Kidney (tissue), 22 donors: ENCODE measurements at places on chromosomes 5 and 9. TPM values are rescaled to one million over a fixed set of nuclear protein-coding genes. Genes with fewer than 3 reads are reported as not detected.

DNA sequence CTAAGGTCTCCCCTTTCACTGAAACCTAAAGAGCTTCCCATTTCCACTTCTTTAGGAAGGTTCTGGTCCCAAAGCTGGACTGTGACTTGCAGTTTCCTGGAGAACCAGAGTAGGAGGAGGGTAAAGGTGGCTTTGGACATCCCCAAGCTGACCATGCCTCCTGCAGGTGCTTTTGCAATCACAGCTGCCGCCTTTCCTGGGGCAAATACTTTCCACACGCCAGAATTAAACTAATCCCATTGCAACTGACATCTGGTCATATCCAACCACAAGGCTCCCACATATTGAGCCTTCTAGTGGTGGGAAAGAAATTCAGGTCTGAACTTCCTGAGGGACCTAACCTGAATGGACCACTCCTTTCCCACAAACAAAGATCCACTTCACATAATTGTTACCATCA is 92.7 kb downstream of the NRG2 start:
- no peak for DNase-seq

DNA sequence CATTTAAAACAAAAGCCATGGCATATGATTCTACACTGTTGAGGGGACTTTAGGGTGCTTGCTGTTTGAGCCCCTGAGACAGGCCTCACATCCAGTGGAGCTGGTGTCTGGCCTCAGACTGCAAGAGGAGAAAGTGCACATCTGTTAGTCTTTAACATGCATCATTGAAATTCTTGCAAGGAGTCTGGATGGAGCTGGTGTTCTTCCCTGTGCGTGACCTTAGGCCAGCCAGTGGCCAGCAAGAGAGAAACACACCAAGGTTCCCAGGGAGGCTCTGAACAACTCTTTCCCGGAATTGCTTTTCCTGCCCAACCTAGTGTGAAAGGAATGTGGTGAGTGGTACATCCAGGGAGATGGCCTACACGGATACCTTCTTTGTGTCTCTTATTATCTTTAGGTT is 282.8 kb upstream of the TNC start:
- DNase-seq = peak; percentile 38

DNA sequence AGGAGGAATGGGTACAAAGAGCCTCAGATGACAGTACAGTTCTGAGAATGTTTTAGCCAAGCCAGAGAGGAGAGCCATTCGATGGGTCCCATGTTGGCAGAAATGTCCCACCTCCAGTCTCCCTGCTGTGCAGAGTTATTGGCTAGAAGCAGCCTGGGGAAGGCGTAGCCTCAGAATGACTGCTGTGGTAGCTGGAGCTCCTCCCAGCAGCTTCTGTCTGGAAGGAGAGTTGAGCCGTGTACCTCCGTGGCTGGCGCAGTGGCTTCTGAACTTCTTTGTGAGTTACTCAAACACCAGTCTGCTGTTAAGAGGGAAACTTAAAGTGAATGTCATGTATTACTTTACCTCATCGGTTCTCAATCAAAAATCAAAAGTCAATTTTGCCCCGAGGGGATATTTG is 193.3 kb upstream of the SNX2 start:
- no peak for DNase-seq

DNA sequence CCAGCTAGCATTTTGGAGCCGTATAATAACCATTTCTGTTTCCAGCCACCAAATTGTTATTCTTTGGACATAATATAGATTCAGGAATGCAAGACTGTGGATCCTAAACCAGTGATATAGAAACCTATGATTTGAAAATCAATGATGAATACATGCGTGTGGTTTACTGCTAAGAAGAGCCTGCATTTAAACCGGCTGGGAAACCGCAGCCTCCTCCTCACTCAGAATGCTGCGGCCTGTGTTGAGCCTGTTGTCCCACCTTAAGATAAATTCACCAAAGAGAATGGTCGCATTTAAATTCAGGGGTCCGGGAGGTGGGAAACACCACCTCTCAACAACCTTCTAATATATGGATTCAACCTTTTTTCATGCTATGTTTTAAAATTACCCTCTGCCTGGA is 148.0 kb downstream of the MEF2C start:
- no peak for DNase-seq

- peak; percentile 44 for DNase-seq
Measured at GRCh38 chr9:137982200-137982599, 104.6 kb downstream of the CACNA1B start.

DNA sequence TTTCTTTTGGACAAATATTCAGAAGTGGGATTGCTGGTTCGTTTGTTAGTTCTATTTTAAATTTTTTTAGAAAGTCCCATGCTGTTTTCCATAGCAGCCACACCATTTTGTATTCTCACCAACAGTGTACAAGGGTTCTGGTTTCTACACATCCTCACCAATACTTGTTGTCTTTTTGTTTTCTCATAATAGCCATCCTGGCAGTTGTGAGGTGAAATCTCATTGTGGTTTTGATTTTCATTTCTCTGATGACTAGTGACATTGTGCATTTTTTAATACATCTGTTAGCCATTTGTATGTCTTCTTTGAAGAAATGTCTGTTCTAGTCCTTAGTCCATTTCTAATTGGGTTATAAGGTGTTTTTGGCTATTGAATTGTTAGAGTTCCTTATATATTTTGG is 214.3 kb downstream of the ARRDC3 start:
- DNase-seq = no peak

DNA sequence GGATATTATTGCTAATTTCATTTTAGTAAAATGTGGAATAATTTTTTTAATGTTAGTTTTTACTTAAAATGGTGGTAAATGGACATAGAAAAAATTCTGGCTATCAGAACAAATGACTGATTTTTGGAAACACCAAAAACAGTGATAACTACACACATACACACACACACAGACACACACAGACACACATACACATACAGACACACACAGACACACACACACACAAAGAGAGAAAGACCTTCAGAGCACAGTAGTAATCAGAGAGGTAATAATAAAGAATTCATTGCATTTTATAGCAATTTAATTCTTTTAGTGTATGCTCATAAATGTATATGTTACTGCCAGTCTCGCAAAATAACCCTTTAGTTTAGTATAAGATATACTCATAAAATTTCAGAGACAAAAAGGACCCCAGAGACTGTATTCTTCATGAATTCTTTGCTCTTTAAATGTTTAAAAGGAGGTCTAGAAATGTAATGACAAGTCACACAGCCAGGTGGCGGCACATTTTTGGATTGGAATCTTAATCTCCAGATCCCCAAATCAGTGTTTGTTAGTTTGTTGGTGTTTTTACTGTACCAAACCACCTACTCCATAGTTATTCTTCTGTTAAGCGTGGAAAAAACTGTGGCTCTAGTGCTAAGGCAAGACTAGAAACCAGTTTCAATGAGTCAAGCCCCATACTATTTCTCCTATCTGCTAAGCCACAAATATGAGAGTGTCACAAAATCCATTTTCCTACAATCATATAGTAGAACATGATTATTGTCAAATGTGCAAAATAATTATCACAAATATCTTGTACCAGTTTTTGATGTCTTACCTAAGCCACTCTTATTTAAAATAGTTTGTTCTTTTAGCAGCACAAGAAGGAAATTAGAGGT is 109.9 kb downstream of the EDIL3 start:
- DNase-seq = no peak

- DNase-seq = no peak
Measured at GRCh38 chr5:56492812-56493211, 259.7 kb upstream of the ANKRD55 start.

DNA sequence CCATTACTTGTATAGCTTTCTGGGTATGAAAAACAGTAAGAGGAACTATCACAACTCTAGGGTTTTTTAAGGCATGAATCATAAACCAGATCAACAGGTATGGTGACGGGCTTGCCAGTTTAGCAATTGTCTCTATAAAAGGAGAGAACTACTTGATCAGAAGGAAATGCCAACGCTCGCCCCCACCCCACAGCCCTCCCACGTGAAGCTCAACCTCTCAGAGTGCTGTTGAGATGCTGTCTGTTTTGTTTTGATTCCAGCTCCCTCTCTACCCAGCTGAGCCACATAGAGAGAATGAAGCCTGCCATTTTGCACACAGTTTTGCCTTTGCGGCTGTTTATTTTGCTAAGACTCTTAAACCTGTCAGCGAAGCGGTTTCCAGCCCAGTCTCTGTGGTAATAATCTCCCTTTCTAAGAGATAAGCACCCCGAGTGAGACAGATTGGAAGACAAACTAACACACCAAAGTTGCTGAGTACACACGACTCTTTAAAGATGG is 257.9 kb upstream of the ANKRD55 start:
- DNase-seq = no peak

DNA sequence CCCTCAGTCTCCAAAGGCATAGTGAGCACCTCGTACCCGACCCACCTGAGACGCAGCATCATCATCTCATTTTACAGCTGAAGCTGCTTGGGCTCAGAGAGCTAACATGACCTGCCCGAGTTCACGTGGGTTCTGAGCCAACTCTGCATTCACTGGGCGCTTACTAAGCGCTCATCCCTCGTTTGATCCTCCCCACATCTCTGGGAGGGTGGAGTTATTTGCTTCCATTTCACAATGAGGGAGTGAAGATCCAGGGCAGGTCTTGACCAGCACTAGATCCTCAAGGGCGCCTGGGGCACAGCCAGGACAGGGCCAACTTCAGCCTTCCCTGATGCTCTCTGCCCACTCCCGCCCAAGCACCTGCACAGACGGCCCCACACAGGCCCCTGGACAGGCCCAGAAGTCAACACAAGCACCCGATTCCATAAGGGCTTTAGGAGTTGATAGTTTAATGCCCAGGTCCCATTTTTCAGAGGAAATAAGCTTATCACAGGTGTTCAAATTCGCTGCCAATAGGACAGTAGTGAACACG is 80.8 kb downstream of the HRH2 start:
- DNase-seq = peak; percentile 36

- no peak for DNase-seq
Measured at GRCh38 chr5:102223542-102224477, 72.3 kb downstream of the SLCO4C1 start.

DNA sequence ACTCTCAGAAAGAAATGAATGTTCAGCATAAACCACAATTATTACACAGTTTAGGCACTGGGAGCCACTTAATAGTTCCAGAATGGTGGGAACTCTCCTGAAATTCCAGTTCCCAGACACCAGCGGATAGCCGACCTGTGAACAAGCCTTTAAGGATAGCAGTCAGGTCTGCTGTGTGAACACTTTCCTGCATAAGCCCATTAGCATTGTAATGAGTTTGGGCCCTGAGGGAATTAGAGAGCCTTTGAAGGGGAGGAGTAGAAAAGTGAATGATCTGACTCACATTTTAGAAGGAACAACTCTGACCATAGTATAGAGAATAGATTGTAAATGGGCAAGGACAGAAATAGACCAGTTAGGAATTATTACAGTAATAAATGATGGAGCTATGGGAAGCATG is 189.1 kb downstream of the ADGRV1 start:
- peak; percentile 20 for DNase-seq

GRCh38 chr9:114513055-114513958 is 8.0 kb upstream of the WHRN start:
- DNase-seq = no peak

DNA sequence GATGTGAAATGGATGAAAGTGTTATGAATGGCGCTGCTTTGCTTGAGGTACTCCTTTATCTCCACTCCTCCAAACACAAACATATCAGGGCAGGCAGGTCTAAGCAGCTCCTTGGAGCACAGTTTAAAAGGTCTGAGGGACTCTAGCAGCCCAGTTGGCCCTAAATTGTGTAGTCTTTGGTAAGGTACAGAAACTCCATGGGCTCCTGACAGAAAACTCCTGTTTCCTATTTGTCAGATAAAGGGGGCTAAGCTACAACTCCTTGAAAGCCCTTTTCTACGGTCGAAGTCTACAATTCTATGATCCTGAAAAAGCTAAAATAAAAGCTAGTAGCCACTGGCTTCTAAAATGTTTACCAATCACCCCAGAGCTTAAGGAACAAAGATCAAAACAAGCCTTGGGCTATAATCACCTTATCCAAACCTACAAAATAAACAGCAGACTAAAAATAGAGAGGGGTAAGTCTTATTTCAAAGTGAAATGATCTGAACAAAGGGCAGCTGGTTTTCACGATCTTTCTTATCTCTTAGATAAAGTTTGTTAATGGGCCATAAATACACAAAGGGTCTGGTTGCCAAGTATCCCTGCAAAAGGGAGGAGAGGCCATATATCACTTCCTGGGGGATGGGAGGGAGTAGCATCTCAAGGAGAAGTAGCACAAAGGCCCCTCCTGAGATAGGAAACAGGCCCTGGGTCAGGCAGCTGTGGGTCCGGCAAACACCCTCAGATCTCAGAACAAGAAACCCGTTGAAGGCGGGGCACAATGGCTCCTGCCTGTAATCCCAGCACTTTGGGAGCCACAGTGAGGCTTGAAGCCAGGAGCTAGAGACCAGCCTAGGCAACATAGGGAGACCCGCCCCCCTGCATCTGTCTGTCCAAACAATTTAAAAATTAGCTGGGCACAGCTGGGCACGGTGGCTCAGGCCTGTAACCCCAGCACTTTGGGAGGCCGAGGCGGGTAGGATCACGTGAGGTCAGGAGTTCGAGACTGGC is 28.3 kb upstream of the DENND4C start:
- DNase-seq = peak; percentile 78

DNA sequence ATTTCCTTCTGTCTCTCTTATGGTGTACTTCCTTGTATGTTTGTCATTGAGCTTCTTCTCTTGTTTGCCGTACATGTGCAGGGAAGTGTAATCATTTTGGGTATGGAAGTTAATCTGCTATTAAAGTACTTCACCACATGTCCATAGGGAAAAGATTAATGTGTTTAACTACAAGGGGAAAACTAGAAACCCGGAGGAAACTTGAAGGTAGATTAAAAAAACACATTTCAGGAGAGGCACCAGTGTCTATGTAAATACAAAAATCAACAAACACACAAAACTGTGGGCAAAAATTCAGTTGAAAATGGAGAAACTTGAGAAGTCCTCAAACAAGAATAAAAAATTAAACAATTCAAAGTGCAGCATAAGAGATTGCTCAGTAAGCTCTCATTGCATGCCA is 166.4 kb downstream of the PBX3 start:
- DNase-seq = no peak

DNA sequence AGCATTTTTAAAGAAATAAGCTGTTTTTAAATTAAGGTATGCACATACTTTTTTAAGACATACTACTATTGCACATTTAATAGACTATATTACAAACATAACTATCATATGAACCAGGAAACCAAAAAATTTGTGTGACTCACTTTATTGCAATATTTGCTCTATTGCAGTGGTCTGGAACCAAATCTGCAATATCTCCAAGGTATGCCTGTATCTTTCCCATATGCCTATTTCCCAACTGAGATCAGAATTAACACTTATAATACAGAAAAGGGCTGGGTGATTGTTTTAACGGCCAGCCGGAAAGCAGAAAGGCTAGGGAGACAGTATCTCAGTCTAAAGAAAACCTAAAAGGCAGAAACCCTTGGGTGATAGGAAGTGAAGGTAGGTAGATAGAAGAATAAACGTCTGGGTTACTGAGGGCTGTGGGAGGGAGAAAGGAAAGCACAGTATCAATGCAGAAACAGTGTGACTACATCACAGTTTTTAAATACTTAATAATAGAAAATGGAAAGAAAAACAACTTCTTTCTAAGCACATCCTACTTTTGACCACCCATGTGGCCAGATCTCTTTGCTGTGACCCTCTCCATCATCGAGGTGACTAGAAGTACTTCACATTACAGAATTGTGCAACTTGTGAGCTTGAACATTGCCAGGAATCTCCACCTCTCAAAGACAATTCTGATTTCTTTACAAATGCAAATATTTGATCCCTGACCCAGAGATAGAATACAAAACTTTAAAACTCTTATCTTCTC is 126.4 kb downstream of the LPAR1 start:
- no peak for DNase-seq

The HTR1A gene
- polyA plus RNA-seq = not detected

The SAXO1 gene
- not detected for polyA plus RNA-seq

The IL4 gene
- polyA plus RNA-seq = not detected

The IER5L gene
- polyA plus RNA-seq = 18.0 TPM

The RAI14 gene
- polyA plus RNA-seq = 13.2 TPM
